ENCODE measurements at places on chromosomes 2 and 18. TPM values are rescaled to one million over a fixed set of nuclear protein-coding genes. Genes with fewer than 3 reads are reported as not detected.

CCDC102B gene
- total RNA-seq, result 22.1 TPM

BMP10 gene
- total RNA-seq, result not detected

CHRNG gene
- total RNA-seq, result 697 TPM

PAX3 gene
- 2.2 TPM for total RNA-seq

DNA sequence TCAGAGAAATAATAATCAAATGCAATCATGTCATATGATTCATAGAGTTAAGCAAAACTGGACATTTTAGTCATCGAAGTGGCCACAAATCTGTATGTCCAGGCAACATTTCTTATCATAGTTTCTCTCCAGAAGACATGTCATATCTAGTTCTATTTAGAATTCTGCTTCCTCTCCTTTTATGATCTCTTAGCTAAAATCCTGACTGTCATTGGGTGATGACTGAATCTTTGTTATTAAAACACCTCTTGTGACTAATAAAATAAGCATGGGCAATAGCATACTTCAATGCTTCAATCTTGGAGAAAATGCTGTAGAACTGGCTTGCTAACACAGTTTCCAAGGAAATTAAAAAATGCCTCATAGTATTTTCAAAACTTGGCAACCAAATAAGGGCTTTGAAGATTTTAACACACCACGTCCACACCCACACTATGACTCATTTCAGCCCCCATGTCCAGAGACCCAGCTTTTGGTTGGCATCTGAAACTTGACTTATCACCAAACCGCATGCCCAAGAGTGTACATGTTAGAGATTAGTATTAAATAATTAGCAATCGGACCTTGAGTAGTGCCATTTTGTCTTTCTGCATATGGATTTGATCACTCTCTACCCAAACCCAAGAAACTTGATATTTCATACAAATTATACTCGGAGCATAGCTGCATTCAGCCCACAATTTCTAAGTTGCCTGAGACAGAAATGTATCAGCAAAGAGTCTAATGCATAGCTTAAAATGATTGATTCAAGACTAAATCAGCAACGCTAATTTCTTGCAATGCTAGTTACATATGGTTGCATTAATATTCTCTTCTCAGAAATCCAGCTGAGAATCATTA lies 106.5 kb upstream of the ETAA1 start:
- DNase-seq, result peak; percentile 45

GRCh38 chr18:48868468-48869466 lies 82.0 kb downstream of the SMAD7 start:
- DNase-seq, result no peak

GRCh38 chr2:44582363-44583008 lies 220.7 kb downstream of the CAMKMT start:
- DNase-seq, result peak; percentile 29

GRCh38 chr2:178536037-178536436 lies 55.8 kb downstream of the PLEKHA3 start:
- DNase-seq, result no peak

DNA sequence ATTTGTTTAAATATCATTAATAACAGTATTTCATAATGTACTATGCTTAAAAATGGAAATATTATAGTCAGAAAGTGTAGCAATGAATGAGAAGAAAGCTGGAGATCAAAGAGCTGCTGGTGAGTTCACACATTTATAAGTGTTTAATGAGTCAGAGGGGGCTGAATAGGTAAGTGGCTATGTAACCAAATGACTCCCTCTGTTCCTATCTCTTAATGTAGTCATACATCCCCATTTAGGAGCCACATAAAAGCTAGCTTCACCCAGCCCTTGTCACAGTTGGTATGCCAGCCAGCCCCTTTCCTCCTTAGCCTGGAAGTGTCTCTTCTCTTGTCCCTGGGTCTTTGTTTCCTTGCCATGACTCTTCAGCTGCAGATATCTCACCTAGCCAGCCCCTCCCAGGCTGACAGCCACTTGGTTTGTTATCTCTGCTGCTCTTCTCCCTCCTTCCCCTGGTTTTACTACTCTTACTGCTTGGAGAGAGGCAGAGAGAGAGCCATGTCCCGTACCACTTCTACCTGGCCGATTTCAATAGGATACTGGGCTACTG lies 438.6 kb upstream of the HNMT start:
- no peak for DNase-seq

- no peak for DNase-seq
Observed at GRCh38 chr2:61710711-61711110, 143.1 kb downstream of the FAM161A start.

GRCh38 chr2:226836548-226836885 lies 663 bp downstream of the RHBDD1 start:
- DNase-seq, result no peak

DNA sequence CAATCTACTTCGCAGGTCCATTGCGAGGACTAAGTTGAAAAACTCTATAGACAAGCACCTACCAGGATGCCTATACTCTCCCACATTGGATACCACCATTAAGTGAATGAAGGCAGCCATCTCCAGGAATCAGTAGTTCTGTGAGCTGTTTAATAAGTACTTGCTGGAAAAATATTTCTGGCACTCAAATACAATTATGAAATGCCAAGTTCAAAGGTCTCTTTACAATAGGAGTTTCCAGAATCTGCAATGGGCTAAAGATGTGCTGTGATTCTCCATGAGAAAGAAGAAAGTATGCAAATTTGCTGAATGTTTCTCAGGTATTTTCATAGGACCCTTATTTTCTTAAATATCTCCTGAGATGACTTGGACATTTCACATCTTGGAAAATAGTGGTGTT lies 103.0 kb downstream of the AP1S3 start:
- DNase-seq, result no peak

GRCh38 chr2:30252723-30253701 lies 21.7 kb downstream of the LBH start:
- DNase-seq, result peak; percentile 78

- no peak for DNase-seq
Observed at GRCh38 chr2:164593959-164594358, 27.3 kb downstream of the GRB14 start.

DNA sequence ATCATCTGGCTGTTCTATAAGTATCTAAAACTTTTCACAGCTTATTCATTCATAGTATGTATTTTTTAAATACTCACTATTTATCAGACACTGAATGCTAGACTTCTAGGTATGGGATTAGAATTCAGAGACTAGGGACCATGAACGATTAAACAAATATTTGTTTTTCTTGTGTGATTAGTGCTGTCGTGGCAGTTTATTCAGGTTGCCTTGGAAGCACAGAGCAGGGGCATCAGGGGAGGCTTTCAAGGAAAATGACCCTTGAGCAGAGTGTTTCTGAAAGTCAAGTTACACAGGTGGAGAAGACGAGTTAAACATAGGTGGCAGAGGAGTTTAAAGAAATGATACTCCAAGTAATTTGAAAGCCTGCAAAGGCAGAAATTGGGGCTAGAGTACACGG lies 5.7 kb downstream of the SPOPL start:
- DNase-seq, result no peak

- no peak for DNase-seq
Observed at GRCh38 chr2:177036747-177037146, 175.8 kb upstream of the HNRNPA3 start.

DNA sequence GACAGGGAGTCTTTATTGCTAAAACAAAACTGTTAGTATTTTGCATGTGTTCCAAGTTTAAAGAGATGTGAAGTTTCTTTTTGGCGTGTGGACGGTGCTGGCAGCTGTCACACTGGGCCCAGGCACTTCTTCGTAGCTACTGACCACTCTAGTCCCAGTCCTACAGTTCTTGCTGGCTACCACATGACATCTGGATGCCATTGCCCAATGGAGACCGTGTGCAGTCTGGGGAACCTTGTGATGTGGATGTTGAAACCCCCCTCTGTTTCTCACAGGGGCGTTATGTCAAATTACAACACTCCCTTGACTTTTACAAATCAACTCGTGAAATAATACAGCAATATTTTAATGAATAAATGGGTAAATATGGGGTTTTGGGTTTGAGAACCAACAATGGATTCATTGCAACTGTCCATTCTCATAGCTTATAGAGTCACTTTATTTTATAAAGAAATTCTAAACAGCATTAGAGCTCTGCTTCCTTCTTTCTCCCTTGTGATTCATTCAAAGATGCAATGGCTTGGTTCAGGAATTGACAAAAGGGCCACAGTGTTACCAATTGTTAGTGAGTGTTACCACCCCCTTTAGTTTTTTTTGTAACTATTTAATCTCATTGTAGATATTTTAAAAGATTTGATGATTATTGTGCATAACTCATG lies 1.2 kb downstream of the GPD2 start:
- DNase-seq, result peak; percentile 31

- peak; percentile 84 for DNase-seq
Observed at GRCh38 chr2:45821558-45822271, 170.2 kb downstream of the PRKCE start.

DNA sequence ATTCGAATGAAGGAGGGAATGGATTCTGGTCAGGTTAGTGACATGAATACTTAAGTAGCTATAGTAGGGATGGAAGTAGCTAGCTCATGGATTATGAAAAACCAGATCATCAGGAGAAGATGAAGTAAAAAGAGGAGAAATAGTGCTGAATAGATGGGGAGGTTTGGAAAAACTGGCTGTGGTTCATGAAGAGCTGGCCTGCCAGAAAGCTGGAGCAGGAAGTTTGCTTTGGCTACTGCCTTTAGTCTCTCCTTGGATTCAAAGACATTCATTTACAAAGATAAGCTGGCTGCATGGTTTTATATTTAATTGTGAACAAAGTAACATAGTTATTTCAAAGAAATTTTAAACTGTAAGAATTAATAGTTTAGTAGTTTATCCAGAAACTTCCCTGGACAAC lies 567.0 kb downstream of the RIT2 start:
- no peak for DNase-seq

DNA sequence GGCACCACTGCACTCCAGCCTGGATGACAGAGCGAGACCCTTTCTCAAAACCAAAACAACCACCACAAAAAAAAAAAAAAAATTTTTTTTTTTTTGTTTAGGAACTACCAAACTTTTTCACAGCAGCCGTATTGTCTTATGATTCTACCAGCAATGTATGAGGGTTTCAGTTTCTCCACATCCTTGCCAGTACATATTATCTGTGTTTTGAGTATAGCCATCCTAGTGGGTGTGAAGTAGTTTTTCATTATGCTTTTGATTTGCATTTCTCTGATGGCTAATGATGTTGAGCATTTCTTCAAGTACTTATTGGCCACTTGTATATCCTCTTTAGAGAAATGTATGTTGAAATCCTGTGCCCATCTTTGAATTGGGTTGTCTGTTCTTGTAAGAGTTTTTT lies 51.7 kb downstream of the COX7A2L start:
- DNase-seq, result no peak

GRCh38 chr2:95361216-95361980 lies 41.1 kb upstream of the FAHD2A start:
- DNase-seq, result no peak

DNA sequence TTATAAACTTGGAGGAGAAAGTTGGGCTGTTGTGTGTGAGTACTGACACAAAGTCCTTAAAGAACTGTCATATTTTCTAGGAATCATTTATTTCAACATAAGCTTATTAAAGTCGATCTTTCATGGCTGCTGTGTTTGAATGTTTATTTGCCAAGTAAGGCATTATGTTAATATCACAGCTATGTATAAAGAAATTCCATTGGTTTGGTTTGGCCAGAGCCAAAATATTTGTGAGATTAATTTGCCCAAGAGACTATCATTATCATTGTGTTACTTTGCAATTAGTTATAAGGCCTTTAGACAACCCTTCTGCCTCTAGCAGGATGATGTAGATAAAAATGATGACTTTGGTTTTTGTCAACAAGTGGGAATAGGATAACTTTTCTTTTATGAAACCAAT lies 240.6 kb upstream of the NT5C1B start:
- DNase-seq, result peak; percentile 29

Measured in myocyte (in vitro differentiated cells).